Psoas muscle (tissue), 8 donors: ENCODE measurements at places on chromosomes 1 and 21.

GRCh38 chr1:34190692-34191091 is 14.0 kb downstream of the C1orf94 start:
- no peak for DNase-seq

- DNase-seq = no peak
Observed at GRCh38 chr1:160066829-160067745, 2.9 kb downstream of the KCNJ10 start.

DNA sequence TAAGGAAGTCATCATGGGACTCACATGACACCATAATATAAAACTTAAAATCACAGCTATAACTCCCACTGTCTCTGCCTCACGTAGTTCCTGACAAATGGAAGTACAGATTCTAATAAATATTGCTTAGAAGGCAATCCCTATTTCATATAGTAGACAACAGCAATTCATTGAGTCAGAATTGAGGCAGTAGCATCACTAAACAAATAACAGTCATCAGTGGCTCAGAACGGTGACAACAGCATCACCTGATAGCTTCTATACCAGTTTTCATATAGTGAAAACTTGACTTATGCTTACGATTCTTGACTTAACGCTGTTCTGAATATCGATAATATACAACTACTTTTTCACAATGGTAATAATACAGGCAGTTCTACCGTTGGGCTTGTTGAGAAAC is 12.0 kb downstream of the TARBP1 start:
- DNase-seq = no peak

- DNase-seq = no peak
Observed at GRCh38 chr21:41250519-41250918, 66.1 kb upstream of the FAM3B start.

DNA sequence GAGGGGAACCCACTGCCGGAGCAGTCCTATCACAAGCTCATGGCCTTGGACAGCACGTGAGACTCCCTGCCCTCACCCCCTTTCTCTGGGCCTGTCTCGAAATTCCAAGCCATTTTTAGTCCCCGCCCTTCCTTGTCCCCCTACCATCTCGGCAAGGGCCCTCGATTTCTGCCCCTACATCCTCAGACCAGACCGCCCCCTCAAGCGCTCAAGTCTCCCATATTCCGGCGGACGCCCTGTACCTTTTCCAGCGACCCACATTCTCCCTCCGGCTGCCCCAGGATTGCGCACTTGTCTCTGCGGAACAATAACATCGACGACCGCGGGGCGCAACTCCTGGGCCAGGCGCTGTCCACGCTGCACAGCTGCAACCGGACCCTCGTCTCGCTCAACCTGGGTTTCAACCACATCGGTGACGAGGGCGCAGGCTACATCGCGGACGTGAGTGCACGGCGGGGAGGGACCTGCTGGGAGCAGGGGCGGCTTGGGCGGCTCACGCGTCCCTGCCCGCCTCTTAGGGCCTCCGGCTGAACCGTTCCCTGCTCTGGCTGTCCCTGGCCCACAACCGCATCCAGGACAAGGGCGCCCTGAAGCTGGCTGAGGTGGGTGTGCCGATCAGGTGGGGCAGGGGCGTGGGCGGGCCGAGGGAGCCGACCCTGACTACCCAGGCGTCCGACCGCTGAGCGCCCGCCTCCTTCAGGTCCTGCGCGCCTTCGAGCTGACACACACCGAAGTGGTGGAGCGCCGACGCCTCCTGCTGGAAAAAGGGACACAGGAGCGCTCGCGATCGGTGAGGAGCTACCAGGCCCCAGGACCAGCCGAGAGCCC is 7.0 kb downstream of the LRRC71 start:
- DNase-seq = peak; percentile 81

DNA sequence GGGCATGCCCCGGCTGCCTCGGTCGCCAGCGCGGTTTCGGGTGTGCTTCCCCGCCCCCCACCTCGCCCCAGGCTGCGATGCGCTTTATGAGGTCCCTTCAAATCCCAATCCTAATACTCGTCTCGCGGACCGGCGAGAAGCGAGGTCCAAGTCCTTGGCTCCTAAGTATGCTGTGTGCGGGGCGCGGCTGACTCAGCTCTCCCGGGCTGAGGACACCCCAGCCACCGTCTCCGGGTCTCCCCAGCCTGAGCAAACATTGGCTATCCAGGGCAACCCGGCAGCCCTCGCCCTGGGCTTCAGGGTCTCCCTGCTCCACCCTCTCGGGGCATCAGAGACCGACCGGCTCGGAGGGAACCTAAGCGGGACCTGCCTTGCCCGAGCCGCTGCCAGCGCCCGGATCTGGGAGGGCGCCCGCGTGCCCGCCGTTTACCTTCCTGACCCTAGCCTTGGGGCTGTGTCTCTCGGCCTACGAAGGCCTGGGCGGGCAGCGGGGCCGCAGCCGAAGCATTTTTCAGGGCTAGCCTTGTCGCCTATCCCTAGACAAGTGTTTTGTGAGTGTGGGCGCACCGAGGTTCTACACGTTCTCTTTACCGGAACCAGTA is 1.2 kb downstream of the ITPKB start:
- peak; percentile 48 for DNase-seq

GRCh38 chr1:153190373-153190772 is 12.9 kb upstream of the LELP1 start:
- no peak for DNase-seq

DNA sequence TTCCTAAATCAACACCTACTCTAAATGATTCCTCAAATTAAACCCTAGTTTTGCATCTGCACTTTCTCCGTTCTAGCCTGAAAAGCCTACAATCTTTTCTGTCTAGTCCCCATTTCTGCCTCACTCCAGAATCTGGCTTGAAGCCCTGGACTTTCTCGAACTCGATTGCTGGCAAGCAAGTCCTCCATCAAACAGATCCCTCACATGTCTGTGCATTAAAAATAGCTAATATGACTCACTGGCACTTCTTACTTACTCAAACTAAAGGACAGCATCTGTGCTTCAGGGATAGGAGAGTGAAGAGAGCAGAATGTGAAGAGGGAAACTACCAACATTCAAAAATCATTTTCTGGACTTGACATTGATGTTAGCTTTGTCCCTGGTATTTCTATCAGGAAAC is 51.8 kb upstream of the CXADR start:
- DNase-seq = no peak

DNA sequence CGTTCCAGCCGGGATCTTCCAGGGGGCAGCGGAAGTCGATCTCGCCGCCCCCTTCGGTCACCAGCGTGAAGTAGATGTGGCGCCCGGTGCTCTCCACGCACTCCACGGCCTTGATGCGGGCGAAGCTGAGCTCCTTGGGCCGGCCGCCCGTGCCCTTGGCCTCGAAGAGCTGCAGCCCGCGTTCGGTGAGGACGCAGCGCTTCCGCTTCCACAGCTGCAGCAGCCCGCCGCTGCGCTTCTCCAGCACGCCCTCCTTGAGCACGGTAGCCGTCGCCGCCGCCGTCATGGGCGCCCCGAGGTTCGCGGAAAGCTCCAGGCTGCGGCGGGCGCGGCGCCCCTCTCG is 516 bp downstream of the PHLDA3 start:
- DNase-seq = peak; percentile 71

GRCh38 chr1:21689661-21690372 is 20.7 kb upstream of the RAP1GAP start:
- DNase-seq = no peak

DNA sequence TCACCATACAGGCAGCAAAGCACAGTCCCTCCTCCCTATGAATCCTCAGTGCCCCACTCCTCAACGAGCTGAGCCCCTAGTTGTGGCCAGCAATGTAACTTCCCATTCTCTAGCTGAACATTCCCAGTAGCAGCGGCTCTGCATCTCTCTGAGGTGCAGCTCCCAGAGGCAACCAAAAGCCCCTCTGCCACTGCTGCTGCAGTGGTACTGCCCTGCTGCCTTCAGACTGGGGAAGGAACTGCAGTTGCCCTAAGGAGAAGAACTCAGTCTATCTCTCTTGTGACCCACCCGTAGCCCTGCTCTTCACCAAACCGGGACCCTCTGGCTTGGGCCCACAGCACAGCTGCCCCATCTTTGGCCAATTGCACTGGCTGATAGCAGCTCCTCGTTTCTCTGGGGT is 31.6 kb downstream of the PYHIN1 start:
- DNase-seq = no peak

- no peak for DNase-seq
Observed at GRCh38 chr1:206793620-206794019, 21.3 kb upstream of the IL10 start.

- DNase-seq = no peak
Observed at GRCh38 chr1:92879316-92879968, 47.6 kb downstream of the RPL5 start.

- no peak for DNase-seq
Observed at GRCh38 chr1:233662575-233663304, 48.8 kb downstream of the KCNK1 start.

DNA sequence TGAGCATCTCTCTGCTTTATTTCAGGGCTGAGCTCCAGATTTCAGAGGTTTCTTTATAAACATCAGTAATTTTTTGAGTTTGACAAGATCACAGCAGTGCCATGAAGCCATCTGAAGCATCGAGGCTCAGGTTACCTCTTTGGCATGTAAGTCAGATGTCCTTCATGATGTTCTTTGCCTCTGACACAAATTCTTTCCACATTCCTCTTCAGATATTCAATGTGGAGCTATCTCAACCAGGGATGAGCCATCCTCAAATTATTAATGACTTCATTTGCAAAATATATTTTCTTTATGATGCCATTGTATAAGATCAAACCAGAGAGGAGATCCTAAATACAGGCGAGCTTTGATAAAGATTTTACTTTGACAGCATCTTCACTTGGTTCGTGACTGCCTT is 256.7 kb downstream of the COL11A1 start:
- DNase-seq = no peak

DNA sequence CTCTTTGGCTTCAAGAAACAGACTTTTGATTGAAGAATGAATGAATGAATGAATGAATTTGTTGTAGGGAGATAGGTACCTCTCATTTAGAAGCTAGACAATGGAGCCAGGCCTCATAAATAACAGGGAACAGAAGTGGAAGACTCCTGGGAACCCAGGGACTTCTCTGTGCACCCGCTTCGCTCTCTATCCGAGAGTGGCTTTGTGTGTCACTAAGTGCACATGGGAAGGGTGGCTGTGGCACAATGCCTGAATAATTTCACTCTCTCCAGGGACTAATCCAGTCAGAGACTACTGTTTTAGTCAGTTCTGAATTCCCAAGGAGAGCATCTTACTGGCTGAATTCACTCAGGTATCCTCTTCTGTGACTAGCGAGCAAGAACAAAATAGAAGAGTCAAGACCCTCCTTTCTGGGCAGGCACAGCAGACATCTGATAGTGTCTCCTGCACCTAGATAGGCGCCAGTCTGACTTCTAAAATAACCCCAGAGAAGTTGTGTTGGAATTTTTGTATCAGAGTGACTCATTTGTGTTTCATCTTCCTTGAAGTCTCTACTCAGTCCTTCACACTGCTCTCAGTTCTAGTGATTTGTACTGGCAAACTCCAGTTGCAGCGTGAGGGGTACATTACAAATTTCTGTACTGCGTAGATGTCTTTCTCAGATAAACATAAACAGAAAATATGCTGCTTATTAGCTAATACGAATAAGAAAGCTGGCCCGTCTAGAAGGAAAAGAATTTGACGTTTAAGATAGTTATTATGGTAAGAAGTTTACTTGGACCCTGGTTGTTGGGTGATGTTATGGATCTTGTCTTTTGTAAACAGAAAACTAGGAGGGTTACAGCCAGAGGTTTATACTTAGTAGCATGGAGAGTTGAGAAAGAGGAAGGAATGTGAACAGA is 34.0 kb downstream of the BACH1 start:
- DNase-seq = no peak

DNA sequence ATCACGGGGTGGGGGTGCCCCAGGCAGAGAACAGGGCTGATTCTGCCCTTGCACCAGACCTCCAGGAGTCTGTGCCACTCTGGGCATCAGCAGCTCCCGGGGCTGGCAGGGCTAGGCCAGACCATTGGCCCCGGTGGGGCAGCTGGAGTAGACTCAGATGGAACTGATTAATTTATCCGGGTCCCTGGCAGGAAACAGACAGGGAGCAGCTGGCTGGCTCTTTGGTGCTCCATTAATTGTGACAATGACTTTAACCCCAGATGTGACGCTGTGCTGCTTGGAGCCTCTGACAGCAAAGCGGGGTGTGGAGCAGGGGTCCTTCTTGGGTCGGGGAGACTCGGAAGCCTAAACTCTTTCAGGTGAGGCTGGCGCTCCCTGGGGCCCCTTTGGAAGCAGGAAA is 9.5 kb downstream of the EPHA8 start:
- DNase-seq = no peak

GRCh38 chr1:25111706-25112105 is 120.6 kb downstream of the SYF2 start:
- no peak for DNase-seq

- no peak for DNase-seq
Observed at GRCh38 chr1:198950036-198950435, 311.2 kb downstream of the PTPRC start.

DNA sequence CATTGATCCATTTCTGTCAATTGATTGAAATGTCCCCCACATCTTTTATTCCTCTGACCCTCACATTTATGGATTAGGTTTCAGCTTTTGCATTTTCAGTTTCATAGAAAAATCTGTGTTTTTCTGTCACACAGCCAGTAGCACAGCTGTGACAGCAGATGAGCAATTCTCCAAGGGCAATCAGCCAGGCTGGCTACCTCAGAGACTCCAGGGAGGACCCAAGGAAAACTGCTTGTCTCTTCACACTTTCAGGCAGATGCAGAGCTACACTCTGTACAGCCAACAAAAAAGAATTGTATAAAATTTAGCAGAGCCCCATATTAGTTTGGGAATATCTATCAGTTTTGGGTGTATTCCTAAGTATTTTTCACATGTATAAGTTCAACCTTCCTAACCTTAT is 257.2 kb downstream of the LRRC7 start:
- peak; percentile 14 for DNase-seq

GRCh38 chr1:58312461-58312860 is 234.1 kb downstream of the OMA1 start:
- DNase-seq = no peak

GRCh38 chr1:1373051-1373814 is 1.8 kb downstream of the AURKAIP1 start:
- DNase-seq = no peak

- no peak for DNase-seq
Observed at GRCh38 chr21:32423320-32424190, 11.0 kb downstream of the EVA1C start.

DNA sequence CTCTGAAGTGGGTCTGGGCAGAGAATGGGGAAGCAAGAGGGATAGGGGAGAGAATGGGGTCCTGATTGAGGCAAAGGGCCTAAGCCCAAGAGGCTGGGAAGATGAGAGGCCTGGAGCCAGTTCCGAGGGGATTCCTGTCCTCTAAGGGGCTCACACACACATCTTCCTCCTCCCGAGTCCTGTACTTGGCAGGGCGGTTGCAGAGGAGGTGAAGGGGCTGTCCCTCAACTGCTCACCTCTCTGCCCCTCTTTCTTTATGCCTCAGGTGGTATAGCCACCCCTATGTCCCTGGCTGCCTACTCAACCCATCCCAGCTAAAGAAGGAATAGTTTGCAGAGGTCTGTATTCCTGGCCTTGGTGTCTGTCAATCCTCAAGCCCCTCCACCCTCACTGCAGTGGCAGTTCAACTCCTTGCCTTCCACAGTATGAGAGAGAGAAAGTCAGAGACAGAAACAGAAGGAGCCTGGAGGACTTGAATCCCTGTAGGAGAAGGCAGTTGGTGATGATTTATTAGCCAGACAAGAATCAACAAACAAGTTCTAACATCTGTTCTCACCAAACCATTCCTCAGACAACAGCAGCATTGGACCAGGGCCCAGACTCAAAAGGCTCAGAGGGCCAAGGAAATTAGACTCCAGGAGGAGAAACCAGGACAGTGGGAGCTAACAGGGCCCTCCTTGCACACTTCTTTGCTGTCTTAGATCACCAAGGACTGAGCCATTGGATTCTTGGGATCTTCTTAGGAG is 10.7 kb downstream of the SH2D2A start:
- DNase-seq = peak; percentile 73
